ENCODE measurements at places on chromosomes 4 and X.

- DNase-seq, result no peak
These were observed 46.1 kb downstream of the MID1IP1 start for GRCh38 chrX:38847206-38847902.

- no peak for DNase-seq
These were observed 1459.8 kb downstream of the RAPGEF2 start for GRCh38 chr4:160562661-160563060.

DNA sequence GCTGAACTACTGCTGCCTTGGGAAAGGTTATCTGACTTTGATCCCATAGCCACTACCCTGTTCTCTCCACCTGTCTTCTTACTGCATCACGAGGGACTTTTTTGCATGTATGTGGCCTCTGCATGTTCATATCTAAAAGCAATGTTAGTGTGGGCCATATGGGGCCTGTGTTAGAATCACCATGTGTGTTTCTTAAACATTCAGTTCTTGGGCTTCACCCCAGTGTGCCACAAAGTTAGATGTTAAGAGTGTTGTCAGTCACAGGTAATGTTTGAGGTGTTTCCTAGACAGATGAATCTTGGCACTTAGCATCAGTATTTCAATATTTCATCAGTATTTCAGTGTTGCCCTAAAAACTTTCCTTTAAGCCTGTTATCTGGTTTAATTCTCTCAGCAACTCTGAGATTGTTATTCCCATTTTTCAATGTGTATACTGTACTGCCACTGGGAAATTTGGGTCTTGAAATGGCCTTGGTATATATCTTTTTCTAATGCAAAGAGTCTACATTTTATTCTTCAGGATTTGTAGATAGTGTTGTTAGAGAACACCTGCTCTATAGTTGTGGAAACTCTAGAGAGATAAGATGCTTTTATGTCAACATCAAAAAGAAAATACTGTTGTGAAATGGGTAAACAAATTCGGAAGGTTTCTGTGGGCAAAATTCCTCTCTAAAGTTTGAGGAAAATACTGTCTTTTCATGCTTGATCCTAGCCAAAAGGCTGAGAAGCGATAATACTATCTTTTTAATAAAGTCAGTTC, 259.7 kb downstream of the BMPR1B start:
- DNase-seq, result no peak

DNA sequence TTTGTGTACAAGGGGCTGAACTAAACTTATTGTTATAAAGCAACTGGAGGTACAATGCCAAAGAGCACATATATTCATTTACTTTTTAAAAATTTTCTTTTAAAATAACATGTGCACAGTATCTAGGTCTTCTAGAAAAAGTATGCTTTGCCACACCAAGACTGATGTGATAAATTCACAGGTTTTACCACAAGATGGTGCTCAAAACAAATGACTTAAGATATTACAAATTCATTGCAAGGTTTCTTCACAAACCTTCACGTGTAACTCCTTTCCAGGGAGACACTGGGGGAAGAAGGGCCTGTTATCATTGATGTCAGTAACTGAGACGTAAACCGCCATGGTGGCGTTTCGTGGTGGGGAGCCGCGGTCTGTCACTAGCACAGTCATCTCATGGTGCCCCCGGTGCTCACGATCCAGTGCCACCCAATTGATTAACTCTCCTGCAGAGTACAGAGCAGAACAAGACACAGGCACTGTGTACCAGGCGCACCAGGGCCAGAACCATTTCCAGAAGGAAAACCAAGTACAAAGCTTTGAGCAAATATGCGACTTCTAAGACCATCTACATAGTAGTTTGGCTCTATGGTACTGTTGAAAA, 162.2 kb downstream of the DCHS2 start:
- DNase-seq, result no peak

DNA sequence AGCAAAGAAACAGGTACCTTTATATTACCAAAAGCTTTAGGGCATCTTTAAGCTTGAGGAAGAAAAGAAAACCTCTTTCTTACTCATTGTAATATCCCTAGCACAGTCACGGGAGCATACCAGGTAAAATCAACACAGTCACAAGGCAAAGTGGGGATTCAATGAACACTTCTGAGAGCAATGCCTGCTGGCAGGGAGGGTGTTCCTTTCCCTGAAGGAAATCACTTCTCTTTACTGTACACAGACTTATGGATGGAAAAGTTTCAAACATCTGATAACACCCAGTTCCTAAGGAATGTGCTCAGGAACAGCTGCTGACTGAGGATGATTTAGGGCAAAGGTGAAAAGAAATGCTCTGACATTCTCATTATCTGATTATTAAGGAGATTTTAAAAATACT, 94.8 kb downstream of the MAML3 start:
- no peak for DNase-seq

Data from stimulated activated CD4-positive, alpha-beta T cell treated with anti-CD3 and anti-CD28 coated beads, Interleukin-12 subunit alpha, Interleukin-12 subunit beta, amount 100 ng/mL, for 48 hours (primary cell).